Fibroblast of the aortic adventitia (primary cell): ENCODE measurements at places on chromosomes 6 and 20.

GRCh38 chr20:15942130-15942529, 631.1 kb downstream of the KIF16B start:
- no peak for DNase-seq

DNA sequence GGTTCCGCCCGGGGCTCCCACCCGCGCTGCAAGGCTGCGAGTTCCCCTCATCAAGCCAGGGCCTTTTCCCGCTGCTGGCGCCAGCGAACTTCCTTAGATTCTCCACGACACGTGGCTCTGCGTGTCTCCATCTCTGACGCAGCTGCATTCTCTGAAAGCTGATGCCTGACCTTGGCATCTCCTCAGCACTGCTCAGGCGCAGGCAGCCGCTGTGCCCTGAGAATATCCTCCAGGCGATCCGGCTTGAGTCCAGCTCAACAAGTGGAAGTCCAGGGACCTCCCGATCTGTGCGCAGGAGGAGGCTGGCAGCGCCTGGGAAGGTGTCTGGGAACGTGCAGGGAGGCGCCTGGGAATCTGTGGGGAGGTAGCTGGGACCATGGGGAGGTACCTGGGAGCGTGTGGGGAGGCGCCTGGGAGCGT, 171.2 kb upstream of the THBS2 start:
- DNase-seq, result peak; percentile 71

DNA sequence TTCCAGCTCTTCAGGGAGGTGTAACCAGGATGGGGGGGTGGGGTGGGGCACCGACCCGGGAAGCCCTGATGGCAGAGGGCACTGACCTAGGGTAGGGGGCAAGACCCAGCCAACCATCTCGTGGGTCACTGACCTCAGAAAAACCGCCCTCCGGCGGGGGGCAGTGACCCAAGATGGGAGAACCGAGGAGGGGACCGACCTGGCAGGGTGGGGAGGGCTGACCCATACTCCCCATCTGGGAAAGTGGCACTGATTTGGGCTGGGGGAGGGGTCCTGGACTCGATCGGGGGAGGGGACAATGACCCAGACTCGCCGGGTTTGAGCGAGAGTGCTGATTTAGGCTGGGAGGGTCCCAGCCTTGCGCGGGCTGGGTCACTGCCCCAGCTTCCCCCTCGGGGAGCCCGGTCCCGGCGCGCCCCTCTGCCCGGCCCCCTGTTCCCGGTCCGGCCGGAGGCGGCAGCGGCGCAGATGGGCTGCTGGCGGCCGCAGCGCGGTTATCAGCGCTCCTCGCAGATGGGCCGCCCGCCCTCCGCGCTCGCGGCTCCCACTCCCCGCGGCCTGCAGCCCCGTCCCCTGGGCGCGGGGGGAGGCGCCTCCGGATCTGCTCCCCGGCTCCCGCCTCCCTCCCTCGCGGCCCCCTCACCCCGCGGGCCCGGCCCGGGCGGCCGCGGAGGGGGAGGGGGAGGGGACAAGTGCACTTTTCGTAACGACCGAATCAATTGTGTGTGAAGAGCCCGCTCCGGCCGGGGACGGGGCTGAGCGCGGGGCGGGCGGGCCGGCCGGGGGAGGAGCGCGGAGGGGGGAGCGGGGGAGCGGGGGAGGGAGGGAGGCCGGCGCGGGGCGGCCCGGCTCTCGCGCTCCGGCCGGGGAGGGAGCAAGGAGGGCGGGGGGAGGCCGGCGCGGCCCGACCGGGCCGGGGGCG, 2.2 kb downstream of the NOL4L start:
- no peak for DNase-seq

GRCh38 chr6:43391440-43392031, 22.1 kb upstream of the ZNF318 start:
- DNase-seq, result no peak

- no peak for DNase-seq
Observed at GRCh38 chr6:111943266-111943665, 70.0 kb upstream of the FYN start.

GRCh38 chr20:731891-732560, 36.3 kb downstream of the SLC52A3 start:
- no peak for DNase-seq

DNA sequence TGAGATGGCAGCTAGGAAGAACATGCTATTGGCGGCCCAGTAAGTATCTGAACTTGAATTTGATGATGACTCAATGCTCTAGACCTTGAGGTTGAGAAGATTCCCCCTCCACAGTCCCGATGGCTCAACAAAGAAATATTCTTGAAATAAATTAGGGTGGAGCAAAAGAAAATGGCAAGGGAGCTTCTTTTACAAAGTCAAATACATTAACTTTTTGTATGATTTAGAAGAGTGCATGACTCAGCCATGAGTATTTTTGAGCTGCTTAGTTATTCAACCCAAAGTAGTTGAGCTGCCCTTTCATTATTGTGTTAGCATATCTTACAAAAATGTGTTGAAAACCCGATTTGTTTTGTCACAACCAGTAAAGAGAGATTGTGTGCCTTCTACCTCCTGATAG, 7.6 kb downstream of the TFAP2C start:
- DNase-seq, result no peak

DNA sequence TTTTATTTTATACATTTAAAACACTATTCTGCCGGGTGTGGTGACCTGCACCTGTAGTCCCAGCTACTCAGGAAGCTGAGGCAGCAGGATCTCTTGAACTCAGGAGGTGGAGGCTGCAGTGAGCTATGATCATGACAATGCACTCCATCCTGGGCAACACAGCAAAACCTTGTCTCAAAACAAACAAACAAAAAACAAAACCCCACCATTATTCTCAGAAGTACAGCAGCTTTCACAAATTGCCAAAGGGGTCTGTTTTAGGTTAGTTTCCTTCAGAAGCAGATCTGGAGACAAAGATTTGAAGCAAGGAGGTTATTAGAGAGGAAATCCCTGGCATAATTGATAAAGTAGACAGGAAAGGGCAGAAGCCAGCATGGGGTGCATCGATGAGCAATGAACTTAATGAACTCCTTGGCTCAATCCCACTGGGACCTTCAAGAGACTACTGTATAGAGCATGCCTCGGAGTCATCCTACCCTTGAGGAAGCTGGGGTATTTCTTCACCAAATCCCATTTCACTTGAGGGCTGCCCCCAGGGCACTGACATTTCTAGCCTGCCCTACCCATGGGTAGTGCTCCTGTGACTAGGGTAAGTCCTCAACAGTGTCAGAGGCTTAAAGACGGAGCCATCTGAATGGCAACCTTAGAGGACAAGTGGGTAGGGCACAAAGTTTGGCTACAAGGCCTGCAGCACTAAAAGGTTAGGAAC, 43.2 kb upstream of the DDR1 start:
- DNase-seq, result no peak

DNA sequence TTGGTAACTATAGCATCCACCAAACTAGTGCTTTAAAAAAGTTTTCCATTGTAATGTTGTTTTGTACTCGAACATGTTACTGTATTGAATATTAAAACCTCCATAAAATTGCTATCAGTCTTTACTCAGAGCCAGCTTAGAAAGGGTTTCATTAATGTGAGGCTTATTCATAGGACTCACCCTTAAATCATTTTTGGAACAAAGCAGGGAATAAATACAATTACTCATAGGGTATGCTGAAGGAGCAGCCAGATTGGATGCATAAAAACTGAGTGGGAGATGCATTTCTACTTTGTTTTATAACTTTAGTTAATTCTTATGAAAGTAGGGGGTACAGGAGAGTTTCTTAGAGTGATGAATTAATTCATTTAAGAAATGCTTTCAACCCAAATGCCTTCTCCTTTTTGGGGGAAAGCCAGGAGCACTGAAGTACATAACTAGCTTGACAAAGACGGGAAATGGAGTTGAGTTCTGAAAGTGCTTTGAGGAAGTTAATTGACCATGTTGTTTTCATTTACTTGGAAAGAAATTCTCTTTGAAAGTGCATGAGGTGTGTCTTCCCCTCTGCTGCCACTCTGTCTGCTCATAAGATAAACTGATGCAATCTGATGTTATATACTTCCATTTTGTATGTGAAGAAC, 90.3 kb downstream of the RNF144B start:
- peak; percentile 24 for DNase-seq

GRCh38 chr6:70162972-70163371, 139.9 kb downstream of the COL9A1 start:
- DNase-seq, result no peak

DNA sequence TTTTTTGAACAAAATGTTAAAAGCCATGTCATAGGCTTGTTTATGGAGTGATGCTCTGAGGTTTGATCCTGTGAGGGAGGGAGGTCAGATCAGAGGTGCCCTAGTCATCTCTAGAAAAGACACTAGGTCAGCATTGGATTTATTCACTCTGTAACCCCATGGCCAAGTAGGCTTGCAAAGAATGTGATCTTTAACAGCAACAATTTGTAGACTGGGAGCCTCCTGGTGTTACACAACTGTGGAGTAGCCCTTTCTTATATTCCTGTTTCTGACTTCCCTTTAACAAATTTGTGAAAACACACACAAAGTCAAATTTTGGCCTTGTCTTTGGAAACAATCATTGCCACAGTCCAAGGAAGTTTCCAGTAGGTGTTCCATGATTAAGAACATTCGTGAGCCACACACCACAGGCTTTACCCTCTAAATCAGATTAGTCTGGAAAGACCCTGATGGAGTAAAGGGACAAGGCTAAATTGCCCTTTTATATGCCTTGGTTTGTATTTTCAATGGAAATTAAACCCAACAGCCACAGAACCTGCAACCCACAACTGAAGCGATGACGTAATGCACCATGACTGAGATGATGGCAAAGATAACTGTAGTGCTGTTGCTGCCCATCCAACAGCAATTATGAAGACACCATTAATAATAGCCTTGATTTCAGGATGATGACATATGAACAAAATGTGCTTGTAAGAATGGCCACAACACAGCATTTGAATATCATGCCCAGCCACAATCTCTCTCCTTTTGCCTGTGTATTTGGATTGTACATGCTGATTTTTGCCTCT, 22.1 kb downstream of the SCP2D1 start:
- DNase-seq, result no peak

GRCh38 chr6:113049190-113049589, 702.1 kb downstream of the RFPL4B start:
- no peak for DNase-seq

- no peak for DNase-seq
Observed at GRCh38 chr6:9507136-9507895, 907.6 kb downstream of the TFAP2A start.

DNA sequence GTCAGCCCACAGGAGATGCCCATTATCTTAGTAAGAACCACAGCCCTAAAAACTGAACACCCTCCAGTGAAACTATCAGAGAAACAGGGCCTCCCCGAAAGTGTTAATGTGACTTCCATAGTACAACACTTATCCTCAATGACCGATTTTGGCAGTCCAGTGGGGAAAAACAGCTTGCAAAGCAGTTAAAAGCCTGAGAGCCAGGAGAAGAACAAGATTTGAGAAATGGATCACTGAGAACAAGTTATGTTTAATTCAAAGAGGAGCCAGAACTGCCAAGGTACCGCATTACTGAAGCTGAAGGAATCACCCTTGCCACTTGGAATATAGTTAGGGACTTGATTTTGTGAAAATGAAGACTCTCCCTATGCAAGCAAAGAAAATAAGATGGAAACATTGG, 236.9 kb downstream of the QKI start:
- no peak for DNase-seq

DNA sequence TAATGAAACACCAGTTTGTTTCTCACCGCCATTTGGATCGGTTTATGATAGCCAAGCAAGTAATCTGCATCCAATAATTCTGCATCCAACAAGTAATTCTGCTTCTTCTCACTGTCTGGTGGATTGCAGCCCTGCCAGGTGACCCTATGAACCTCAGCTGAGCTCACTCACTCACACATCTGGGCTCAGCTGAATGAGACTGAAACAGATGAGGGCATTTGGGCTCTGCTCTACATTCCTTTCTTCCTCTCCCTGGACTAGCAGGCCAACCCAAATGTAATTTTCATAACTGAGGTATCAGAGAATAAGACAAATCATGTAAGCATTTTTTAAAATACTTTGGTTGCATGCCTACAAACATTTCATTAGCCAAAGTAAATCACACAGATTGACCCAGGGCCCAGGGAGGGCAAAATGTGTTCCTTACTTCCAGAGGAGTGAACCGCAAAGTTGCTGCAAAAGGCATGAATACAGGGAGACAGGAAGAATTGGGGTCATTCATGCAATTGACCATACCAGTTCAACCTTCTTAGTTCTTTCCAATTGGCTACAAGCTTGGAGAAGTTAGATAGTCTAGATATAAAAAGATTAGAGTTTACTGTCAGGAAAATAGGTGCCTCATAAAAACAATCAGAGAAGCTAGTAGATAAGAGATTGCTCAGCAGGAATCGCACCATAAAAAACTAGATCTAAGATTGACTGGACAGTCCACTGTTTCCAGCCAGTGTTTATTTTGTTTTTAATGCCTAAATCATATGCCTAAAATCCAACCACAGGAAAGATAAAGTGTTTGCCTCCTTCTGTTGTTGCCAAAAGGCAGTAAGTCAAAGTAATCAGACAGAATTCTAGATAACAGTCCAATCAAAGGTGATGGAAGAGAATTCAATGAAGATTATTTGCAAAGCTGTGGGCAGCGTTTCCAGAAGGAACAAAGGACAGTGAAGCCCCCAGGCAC, 43.7 kb downstream of the CBLN4 start:
- DNase-seq, result no peak

- DNase-seq, result peak; percentile 69
Observed at GRCh38 chr6:44338228-44339122, 4.0 kb upstream of the SPATS1 start.

GRCh38 chr20:14219801-14220461, 117.5 kb downstream of the FLRT3 start:
- DNase-seq, result no peak

GRCh38 chr20:10636326-10636818, 37.4 kb downstream of the JAG1 start:
- DNase-seq, result peak; percentile 92

DNA sequence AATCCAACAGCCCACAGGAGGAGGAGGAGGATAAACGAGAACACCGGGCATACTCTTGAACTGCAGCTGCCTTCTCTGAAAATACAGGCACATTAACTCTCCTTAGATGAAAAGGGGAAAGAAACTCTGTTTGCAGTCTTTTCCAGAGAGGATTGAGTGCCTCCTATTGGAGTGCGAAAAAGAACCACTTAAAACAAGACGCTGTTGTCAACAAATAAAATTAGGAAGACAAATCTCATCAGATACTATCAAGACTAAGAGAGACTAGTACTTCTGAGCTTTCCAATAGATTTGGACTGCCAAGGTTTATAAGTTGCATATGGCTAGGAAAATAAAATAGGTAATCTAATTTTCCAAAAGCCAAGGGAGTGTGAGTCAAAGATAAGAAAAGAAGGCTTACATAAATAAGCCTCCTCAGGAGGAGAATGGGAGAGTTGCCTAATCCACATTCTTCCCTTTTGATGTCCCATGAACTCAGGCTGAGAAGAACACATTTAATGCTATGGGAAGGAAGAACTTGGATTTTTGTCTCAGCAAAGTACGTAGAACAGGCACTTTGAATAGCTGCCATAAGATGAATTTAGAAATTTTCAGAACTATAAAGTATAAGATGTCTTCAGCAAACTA, 154.7 kb downstream of the ARHGAP18 start:
- DNase-seq, result peak; percentile 95

DNA sequence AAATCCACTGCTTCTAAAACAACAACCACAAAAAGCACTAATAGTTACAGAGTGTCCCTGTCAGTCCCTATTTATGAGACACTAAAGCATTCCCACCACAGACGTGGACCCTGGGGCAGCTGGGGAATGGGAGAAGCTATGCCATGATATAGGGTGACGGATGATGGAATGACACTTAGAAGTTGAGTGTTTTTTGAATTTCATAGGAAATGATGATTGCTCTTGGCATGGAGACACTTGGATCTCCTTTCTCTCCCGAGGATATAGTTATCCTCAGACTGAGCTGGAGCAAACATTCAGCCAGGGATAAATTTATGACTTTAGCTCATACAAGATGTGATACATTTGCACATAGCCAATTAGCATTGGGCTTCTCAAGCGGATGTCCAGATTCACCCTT, 151.2 kb downstream of the EDN3 start:
- no peak for DNase-seq
